Fibroblast of pulmonary artery (primary cell): ENCODE measurements at places on chromosomes 5 and 9.

DNA sequence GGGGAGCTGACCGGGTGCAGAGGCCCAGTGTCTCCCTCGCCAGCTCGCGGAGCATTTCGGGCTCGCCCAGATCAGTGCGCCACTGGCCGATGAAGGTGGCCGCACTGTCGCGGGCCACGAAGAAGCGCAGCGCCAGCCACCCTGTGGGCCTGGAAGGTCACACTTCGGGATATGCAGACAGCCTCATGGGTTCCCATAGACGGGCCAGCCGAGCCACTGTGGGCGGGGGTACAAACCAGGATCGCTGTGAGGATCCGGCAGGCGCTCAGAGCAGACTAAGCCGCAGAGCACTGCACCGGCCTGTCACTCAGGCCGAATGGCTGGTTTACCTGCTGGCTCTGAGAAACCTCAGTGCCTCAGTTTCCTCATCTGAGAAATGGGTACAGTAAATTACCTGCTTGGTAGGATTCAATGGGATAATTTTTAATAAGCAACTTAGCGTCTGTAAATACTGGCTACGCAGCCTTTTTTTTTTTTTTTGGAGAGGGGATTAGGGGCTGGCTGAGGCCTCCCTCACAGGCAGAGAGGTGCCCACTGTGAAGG, 64.0 kb upstream of the IGFBPL1 start:
- DNase-seq, result no peak

DNA sequence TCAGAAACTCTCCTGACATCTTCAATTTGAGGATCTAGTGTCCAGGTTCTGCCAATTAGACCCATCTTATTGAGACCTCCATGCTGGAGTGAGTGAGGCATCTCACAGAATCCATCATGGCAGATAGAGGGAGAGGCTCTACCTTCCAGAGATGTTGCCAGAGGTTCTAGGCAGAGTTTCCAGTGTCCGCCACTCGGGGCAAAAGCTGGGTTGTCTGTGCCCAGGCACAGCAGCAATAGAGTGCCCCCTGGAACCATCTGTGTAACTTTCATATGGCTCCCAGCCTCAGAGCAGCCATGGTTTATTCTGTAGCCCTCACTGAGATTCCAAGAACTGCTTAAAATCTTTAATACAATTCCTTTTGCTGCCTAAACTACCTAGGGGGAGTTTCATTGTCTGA, 16.6 kb upstream of the CCDC112 start:
- no peak for DNase-seq

- no peak for DNase-seq
These were observed 143.3 kb upstream of the TNPO1 start for GRCh38 chr5:72673180-72673579.

DNA sequence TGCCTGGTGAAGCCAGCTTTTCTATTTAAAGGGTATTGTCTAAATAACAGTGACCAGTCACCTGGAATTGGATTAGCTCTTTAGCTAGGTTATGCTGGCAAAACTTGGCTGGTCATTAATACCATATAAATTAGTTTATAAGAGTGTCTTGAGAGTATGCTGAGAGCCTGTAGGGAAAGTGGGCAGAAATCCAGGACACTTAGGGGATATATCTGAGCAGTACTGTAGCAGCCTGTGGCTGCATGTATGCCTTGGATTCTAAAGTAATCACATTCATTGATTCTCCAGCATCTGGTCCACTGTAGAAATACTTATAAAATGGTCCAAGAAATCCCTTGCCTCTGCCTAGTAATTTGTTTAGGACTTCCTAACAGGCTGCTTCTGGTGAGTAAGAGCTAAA, 288.9 kb upstream of the DMAC1 start:
- DNase-seq, result no peak

- peak; percentile 21 for DNase-seq
These were observed 4.8 kb upstream of the GFI1B start for GRCh38 chr9:132973713-132974112.

GRCh38 chr5:31095796-31096195, 97.7 kb upstream of the CDH6 start:
- DNase-seq, result no peak

- DNase-seq, result no peak
These were observed 164.5 kb upstream of the PHYKPL start for GRCh38 chr5:178396796-178397720.

DNA sequence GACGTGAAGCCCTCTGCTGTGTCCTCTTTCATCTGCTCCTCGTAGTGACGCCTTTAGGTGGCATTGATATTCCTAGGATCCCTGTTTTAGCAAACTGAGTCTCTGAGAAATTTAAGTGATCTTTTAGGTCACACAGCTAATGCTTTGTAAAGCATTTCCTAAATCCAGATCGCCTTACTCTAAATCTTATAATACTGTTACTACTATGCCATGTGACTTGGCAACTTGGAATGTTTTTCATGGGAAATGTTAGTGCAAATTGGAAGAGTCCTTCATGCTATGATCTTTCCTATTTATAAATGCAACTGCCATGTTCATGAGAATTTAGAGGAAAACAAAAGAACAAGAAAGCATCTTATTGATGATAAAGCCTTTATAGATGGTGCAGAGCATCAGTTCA, 212.2 kb downstream of the TRIO start:
- no peak for DNase-seq

GRCh38 chr5:134515801-134516200, 9.7 kb upstream of the JADE2 start:
- no peak for DNase-seq

GRCh38 chr9:137478962-137479861, 20.1 kb upstream of the NSMF start:
- DNase-seq, result no peak

DNA sequence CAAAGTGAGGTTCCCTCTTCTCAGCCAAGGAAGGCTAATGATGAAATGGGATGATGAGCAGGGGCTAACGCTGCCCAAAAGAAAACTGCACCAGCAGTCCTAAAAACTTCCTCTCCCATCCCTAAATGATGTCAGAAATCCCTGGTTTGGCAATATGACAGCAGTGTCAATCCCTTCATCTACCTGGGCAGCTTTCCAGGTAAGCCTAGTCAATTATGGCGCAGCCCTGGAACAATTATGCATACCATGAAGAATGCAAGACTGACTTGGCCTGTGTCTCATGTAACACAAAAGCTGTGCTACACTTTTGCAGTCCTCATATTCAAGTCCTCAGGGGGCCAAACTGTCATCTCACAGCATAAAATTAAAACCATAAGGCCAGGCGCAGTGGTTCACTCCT, 7.0 kb downstream of the DMGDH start:
- DNase-seq, result no peak

DNA sequence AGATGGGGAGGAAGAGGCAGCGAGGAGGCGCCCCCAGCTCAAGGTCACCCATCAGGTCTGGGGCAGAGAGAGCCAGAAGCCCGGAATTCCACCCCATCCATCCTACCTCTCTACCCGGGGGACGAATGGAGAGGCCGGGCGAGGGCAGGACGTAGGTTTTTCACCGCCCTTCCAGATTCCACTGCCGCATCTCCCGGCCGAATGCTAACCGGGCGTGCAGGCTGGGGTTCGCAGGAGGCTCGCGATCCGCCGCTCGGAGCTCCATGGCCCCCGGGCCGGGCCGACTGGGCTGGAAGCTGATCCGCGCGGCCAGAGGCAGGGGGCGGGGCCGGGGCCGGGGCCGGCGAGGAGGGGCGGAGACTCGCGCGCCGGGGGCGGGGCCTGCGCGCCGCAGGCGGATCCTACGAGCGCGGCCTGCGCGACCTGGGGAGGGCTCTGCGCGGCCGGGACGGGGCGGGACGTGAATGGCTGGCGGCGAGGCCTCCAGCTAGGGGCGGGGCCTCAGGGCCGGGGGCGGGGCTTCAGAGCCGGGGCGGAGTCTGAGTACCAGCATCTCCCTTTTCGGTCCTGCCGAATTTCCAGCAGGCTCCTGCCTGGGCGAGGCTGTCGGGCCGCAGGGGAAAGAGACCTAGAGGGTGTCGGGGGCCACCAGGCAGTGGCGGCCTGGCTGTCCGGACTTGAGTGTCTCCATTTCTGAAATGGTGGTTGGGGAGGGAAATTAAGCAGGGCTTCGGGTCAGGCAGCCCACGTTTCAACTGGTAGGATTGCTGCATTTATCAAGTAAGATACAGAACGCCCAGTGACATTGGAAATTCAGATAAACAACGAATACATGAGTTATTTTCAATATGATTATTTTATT, at the start of gene ST6GALNAC4:
TSS of gene ST6GALNAC4 (minus strand) at position 322 of the 862 bp plus-strand sequence. CDS start 622 bp downstream, outside the sequence.
- peak; percentile 92 for DNase-seq

GRCh38 chr9:120842685-120843485, at the start of gene PSMD5:
Gene PSMD5, minus strand, starts transcription at chr9:120842922. Its CDS starts 13 bp downstream, at chr9:120842909.
- peak; percentile 99 for DNase-seq

GRCh38 chr5:177067503-177067902, 19.2 kb upstream of the FGFR4 start:
- DNase-seq, result no peak

GRCh38 chr5:141883184-141883891, 5.1 kb upstream of the PCDH1 start:
- peak; percentile 50 for DNase-seq

DNA sequence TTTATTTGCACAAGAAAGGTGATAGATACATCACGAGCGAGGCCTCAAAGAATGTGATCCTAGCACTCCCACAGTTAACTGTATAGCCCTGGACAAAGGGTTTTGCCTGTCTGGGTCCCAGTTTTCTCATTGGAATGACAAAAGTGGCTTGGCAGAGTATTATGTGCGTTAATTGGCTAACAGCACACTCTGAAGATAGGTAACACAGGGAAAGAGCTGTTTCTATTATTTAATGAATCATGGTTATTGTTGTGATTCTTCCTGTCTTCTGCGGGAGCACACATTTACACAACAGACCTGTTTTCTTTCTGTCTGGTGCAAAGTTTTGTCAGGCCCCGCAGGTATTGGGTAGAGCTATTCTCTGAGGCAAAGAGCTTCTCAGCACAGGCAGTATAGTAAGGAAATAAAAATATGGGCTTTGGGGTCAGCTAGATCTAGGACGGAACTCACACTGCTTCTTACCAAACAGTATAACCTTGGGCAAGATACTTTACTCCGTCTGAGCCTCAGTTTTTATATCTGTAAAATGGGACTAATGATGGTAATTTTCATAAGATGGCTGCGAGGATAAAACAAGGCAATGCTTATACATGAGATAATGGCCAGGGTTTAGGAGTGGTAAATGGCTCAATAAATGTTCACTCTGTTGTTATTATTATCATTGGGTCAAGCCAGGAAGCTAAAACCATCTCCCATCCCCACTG, 78.9 kb downstream of the PLAC8L1 start:
- no peak for DNase-seq

- peak; percentile 85 for DNase-seq
These were observed 104.9 kb upstream of the RUSC2 start for GRCh38 chr9:35385042-35385441.

GRCh38 chr9:131840220-131840619, 100.3 kb upstream of the RAPGEF1 start:
- no peak for DNase-seq

DNA sequence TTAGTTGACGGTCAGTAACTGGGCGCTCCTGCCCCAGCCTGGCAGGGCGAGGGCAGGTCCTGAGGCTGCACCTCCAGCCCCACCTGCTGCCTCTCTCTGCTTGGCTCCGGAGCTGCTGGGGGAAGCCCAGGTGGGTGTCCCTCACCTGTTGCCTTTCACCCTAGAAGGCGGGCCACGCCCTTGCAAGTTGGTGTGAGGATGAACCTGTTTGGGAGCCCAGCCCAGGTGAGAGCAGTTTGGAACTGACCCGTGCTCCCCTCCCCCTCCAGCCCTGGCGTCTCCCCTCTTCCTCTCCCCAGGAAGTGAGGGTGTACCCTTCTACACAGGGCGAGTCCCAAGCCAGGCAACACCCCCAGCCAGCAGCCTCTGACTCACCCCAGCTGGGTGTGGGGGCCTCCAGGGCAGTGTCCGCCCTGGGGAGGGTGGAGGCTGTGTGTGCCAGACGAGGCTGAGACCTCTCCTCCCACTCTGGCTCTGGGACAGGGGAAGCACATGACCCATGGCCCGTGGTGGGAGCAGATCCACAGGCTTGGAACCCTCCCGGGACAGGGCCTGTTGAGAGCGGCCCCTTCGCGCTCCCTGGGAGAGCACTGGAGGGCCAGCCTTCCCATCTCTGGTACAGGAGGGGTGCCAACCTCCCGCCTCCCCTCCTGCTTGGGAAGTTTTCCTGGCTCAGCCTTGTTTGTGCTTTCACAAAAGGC, 10.4 kb downstream of the LRRC8A start:
- DNase-seq, result peak; percentile 94

- peak; percentile 74 for DNase-seq
These were observed 9.8 kb downstream of the LURAP1L start for GRCh38 chr9:12784461-12785259.

DNA sequence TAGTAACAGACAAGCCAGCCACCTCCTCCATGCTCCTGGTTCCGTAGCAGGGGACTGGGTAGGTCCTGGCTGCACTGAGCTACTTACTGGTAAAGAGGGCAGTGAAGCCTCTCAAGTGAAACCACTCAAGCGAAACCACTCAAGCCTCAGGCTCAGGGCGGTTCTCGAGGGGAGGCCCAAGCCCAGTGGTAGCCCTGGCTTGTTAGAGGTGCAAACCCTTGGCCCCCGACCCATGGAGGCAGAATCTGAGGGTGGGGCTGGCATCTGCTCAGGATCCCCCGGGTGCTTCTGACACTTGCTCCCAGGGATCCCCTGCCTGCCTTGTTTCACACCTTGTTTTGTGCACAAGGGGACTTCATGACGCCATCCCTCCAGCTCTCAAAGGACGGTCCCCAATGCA, 76.5 kb upstream of the OLFM1 start:
- DNase-seq, result no peak

GRCh38 chr5:153983885-153984284, 54.8 kb downstream of the FAM114A2 start:
- no peak for DNase-seq

DNA sequence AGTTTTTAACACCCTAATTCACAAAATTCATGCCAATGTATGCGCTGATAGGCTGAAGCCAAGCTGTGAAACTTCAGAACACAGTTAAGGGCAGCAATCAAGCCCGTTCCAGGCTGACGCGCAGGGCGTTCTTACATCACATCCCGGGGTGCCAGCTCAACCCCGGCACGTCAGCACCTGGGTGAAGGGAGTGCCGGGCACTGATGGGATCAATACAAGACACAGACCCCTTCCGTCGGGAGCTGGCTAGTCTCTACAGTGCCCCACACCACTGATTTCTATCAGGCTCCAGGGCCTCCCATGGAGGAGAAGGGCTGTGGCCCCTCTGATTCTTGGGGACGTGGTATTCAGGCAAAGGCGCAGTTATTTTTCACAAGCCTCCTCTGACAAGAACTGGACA, 12.0 kb downstream of the BARHL1 start:
- no peak for DNase-seq

GRCh38 chr9:137772281-137772873, 105.2 kb upstream of the CACNA1B start:
- peak; percentile 15 for DNase-seq

- DNase-seq, result no peak
These were observed 453.4 kb upstream of the GRAMD2B start for GRCh38 chr5:125969814-125970171.
